ENCODE measurements at places on chromosomes 12 and 14.

DNA sequence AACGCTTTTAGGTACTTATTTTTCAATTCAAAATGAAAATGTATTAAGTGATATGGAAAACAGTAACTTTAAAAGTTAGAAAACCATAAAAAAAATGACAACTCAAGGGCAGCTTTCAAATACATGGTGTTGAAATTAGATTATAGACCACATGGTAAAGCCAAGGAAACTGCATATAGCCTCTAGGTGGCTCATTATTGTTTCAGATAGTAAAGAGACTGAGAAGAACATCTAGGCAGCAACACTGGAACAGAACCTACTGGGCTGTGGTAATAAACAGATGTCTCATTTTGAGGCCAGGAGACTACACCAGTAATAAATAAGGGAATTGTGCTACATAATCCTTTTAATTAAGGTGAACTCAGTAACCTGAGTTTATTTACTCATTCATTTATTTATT, 13.0 kb downstream of the FBXO33 start:
- no peak for DNase-seq

GRCh38 chr12:125225641-125226040, 160.4 kb downstream of the AACS start:
- DNase-seq, result no peak

GRCh38 chr12:111283966-111284365, 84.9 kb downstream of the PHETA1 start:
- no peak for DNase-seq

DNA sequence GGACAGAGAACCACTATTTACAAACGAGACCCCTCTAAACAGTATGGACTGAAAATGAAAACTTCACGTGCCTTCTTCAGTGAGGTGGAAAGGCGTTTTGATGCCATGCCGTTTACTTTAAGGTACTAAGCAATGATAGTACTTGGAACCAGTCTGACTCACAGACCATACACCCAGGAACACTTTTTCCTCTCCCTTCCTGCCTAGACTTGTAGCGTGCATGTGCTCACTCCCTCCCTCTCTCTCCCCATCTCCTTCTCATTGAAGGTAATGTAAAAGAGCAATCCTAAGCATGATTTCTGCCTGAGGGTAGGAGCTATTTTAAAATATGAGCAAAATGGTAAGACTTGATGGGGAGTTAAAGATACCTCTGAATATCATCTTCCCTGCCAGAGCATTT, 5.9 kb upstream of the RPL41 start:
- DNase-seq, result no peak

DNA sequence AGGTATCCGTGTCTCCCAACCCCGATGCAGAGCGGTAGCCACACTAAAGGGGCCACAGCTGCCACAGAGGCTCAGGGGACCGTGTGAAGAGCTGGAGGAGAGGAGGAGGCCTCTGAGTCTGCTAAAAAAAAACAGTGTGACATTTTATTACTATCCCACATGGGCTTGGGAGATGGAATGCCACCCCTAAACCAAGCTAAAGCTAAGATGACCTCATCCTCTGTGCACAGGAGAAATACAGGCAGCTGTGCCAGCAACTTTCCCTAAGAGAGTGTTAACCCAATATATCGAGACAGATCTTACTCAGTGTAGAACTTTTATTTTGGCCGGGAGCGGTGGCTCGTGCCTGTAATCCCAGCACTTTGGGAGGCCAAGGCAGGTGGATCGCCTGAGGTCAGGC, 18.0 kb downstream of the BCL2L14 start:
- DNase-seq, result no peak

- DNase-seq, result peak; percentile 72
These were observed 820 bp downstream of the BICDL1 start for GRCh38 chr12:119989731-119990381.

DNA sequence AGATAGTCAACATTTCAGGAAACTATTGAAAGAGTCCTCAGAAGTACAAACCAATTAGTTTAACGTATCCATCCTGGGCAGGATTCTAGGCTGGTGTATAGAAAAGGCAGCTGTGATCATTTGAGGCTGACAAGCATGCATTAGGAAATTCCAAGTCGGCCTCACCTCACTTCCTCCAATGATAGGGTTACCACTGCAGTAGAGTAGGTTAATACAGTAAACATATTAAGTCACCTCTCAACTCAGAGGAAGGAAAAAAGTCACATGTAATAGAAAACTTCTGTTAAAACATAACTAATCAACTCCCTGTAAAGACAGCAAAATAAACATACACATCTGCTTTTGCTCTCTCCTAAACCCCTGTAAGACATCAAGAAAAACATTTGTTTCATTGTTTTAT, 33.5 kb downstream of the MED13L start:
- no peak for DNase-seq

DNA sequence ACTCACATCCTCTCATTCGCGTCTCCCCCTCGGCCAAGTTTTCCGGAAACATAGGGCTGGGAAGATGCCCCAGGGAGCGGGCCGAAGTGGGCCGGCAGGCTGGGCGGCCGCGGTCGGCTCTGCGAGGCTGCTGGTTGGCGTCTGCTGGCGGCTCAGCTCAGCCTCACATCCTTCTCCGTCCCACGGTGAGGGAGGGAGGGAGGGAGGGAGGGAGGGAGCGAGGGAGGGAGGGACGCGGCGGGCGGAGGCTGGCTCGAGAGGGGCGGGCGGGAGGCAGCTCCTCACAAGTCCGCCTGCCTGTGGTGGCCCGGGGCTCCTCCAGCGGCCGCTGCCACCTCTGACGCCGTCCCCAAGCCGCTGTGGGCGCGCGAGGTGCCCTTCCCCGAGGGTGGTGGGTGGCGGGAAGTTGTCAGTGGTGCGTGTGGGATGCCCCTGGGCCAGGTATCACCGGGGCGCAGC, 93.8 kb downstream of the RFLNA start:
- DNase-seq, result peak; percentile 32

DNA sequence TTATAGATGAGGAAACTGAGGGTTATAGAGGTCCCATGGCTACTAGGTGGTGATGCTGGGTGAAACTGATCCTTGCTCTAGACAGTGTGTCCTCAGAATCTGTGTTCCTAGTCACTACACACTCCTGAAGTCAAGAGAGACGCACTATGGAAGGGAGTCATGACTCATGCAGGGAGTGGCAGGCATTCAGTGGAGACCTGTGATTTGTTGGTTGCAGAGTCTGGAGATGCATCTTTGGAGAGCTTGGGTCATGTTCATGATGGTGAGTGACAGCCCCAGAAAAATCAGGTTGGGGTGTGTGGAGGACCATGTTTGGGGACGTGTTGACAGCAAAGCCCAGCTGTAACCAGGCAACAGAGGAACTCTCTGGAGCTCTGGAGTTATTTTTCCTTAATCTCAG, 38.0 kb upstream of the FBXO21 start:
- DNase-seq, result no peak

- no peak for DNase-seq
These were observed 237.9 kb downstream of the IPO8 start for GRCh38 chr12:30457621-30458289.

- DNase-seq, result no peak
These were observed 15.8 kb downstream of the NFKBIA start for GRCh38 chr14:35388656-35389314.

- DNase-seq, result no peak
These were observed 118.2 kb upstream of the TMCC3 start for GRCh38 chr12:94768398-94769046.

DNA sequence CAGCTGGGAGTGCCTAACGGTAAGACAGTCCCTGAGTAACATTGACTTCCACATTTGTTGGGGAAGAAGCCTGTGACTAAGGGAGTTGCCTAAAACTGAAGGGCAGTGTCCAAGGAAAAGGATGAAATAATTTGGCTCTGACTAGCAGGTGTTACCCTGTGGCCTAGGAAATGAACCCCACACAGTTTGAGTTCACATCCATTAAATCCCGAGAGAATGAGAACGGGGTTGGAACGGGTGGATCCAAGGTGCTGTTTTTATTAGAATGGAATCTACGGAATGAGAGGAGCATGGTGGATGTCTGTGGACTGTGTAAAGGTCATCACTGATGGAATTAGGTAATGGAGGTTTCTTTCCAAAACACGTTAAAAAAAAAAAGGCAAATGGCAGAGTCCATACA, 324.0 kb downstream of the MED13L start:
- no peak for DNase-seq

GRCh38 chr12:16955083-16955657, 349.2 kb upstream of the LMO3 start:
- no peak for DNase-seq

- no peak for DNase-seq
These were observed 3.9 kb upstream of the SYNE2 start for GRCh38 chr14:63848890-63849289.

DNA sequence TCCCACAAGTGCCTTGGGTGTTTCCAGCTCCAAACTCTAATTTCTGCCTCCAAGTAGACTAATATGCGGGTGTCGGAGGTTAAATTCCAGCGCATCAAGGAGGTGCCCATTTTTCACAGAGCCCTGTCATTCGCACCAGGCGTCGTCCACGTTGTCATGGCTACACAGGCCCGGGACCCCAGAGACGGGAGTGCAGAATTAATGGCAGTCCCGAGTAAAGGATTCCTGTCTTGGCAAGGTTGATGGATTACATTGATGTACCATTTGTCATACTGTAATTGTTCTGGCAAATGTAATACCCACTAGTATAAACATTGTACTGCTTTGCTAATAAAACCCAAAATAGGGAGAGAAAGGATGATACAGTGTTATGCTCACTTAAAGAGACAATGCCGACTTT, 222.9 kb upstream of the MYL2 start:
- no peak for DNase-seq

- DNase-seq, result no peak
These were observed 506.2 kb upstream of the TBX3 start for GRCh38 chr12:115190010-115190770.

- no peak for DNase-seq
These were observed 150.3 kb upstream of the ARHGAP5 start for GRCh38 chr14:31926652-31927347.

DNA sequence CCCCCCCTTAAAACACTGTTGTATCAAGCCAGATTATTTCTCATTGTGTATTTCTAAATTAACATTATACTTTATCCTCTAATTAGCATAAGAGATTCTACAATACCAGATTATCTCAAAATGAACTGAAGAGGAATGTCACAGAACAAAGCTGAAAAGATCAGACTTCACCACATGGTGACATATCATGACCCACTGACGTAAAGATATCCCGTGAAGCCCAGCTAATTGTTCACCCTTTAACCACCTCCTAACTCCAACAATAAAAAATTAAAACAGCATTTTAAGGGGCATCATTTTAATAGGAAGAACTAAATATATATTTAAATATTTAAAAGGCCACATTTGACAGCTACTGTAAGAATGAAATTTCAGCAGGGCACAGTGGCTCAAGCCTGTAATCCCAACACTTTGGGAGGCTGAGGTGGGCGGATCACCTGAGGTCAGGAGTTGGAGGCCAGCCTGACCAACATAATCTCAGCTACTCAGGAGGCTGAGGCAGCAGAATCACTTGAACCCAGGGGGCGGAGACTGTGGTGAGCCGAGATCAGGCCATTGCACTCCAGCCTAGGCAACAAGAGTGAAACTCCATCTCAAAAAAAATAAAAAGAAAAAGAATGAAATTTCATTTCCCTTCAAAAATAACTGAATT, 29.0 kb downstream of the CDK17 start:
- DNase-seq, result no peak

DNA sequence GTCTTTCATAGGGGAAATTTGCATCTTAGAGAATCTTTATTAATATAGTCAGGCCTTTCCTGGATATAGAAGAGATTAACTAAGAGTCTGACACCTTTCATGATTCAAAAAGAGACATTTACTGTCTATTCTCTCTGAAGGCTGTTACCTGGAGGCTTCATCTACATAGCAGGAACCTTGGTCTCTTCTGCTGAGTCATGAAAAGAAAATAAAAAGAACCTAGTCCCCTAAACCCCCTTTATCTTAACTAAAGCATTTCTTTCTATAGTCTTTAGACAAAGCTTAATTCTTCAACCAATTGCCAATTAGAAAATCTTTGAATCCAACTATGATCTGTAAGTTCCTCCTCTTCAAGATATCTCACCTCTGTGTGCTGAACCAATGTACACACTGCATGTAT, 33.1 kb downstream of the RPS29 start:
- DNase-seq, result no peak

DNA sequence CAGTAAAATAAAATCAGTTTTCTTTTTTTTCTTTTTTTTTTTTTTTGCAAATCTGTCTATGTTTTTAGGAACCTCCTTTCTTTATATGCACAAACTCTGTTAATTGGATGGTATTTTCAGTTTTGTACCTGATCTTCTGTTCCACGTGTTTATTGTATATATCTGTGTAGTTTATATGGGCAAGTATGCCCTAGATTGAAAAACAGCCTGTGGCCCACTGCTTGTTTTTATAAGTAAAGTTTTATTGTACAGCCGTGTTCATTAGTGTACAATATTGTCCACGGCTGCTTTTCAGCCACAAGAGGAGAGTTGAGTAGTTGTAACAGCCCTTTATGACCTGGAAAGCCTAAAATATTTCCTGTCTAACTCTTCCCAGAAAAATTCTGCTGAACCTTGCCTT, 18.7 kb upstream of the MYO1H start:
- no peak for DNase-seq

- DNase-seq, result no peak
These were observed 3.2 kb upstream of the KRT7 start for GRCh38 chr12:52229836-52230343.

DNA sequence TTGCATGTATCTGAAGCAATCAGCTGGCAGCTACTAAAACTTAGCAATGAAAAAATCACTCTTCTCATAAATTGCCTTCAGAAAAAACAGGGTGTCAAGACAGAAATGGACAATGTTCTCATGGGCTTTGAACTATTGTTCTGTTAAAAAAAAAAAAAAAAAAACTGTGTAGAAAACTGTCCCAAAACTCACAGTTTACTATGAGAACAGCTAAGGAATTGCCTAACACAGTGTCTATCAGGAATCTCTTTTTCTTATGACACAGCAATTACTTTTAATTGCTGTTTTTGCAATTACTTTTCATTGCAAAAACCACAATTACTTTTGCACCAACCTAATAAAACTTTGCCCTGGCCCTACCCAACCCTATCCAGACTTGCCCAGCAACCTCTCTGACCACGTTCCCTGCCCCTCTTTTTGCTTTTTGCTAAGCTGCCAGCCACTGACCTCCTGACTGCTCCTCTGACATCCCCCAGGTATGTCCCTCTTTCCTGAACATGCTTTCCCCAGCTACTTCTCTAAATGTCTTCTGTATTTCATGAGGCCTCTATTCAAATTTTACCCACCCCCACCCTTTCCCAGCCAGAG, 68.0 kb upstream of the SLCO1C1 start:
- DNase-seq, result no peak

DNA sequence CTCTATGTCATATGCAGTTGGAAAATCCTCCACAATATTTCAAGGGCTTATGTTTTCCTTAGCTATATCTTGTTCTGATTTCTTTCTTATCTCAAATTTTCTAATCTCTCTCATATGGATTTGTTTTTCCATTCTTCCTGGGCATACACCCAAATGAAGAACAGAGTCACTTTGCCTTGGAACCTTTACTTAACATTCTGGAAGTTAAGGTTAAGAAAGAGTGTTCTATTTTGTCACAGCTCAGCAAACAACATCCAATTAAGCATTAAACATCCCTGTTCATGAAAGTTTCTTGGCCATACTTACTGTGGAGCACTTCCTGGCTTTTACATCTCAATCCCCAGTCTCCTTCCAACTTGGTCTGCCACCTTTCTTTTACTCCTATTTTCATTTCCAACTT, 5.3 kb downstream of the NAV3 start:
- no peak for DNase-seq

Measured in stimulated activated CD4-positive, alpha-beta T cell treated with anti-CD3 and anti-CD28 coated beads, Interleukin-4, amount 100 ng/mL, for 24 hours (primary cell).